ENCODE measurements at places on chromosomes 2 and 18.

GRCh38 chr18:75008186-75008585, 200.8 kb downstream of the PTGR3 start:
- DNase-seq, result no peak

DNA sequence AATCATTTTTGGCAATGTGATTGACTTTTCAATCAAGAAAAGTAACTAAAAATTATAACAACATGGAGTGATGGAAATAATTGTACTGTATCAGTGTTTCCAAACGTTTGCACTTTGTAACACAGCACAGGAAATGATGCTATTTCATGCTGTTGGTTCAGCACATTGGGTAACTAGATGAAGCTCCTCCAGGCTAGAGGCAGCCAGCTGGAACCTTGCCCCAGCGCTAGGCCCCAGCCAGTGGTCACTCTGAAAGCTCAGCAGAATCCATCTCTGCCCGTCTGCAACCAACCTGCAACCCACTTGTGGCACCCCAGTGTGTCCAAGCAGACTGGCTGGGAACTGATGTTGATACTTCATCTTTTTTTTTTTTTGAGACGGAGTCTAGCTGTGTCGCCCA, 15.3 kb downstream of the UNC50 start:
- no peak for DNase-seq

GRCh38 chr18:73153271-73153670, 285.5 kb upstream of the NETO1 start:
- DNase-seq, result no peak

- no peak for DNase-seq
Observed at GRCh38 chr2:173803449-173803848, 161.7 kb downstream of the SP3 start.

DNA sequence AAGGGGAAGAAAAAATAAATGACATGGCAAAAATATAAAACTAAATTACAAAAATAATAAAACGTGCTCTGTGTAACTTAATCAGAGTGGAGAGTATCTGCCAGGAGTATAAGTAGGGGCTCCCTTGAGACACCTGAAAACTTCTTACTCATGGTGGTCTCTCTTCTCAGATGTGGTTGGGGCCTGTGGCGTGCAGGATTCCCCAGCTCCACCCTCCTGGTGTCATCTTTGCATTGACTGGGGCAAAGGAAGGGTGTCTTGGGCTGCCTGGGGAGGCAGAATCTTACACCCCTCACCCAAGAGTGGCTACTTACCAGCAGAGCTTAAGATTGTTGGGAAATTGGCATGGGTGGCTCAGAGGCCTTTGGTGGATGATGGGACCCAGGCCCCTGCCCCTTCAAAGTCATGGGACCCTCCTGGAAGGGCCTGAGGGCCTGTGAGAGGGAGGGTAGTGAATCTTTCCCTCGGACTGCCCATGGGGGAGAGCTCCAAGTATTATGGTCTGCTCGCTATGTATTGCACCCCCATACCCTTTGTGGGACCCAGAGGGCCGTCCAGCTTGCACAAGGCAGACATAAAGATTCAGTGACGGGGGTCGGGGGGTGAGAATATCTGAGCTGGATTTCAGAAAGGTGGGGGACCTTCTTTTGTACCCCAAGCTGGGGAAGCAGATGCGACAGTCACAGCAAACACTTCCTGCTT, 6.9 kb upstream of the TRAF3IP1 start:
- DNase-seq, result no peak

- no peak for DNase-seq
Observed at GRCh38 chr2:181438261-181438660, 18.9 kb upstream of the ITGA4 start.

DNA sequence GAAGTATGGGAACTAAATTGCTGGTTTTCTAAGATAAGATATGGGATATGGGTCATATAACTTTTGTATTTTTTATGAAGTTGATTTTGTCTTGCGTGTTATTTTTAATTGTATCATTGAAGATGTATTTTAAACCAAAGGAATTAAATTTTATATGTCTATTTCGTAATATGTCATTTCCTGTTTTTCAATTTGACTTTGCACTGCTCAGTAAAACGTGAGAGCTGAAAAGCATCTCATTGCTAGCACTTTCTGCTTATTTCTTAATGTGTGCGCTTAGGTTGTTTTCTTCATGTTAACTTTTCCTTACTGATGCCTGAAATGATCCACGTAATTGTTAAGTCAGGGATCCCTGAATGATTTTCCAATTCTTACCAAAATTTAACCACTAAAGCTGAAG, 41.2 kb upstream of the KLF11 start:
- DNase-seq, result no peak

- DNase-seq, result peak; percentile 29
Observed at GRCh38 chr2:99662761-99663341, 173.0 kb upstream of the REV1 start.

GRCh38 chr2:147173189-147173581, 671.6 kb upstream of the ACVR2A start:
- no peak for DNase-seq

- no peak for DNase-seq
Observed at GRCh38 chr2:199556527-199557285, 99.0 kb upstream of the SATB2 start.

DNA sequence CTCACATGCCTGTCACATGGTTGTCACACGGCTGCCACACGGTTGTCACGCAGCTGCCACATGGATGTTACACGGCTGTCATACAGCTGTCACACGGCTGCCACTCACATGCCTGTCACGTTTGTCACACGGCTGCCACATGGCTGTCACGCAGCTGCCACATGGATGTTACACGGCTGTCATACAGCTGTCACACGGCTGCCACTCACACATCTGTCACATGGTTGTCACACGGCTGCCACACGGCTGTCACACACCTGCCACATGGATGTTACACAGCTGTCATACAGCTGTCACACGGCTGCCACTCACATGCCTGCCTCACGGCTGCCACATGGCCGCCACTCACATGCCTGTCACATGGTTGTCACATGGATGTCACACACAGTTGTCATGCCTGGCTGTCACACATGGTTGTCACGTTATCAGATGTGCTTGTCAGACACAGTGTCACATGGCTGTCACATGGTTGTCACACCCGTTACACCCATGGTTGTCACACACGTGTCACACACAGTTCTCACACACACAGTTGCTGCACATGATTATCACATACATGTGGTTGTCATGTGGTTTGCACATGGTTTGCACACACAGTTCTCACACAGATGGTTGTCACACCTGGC, 19.4 kb downstream of the KCNG2 start:
- DNase-seq, result no peak

GRCh38 chr2:234429265-234429664, 67.6 kb downstream of the ARL4C start:
- DNase-seq, result no peak

DNA sequence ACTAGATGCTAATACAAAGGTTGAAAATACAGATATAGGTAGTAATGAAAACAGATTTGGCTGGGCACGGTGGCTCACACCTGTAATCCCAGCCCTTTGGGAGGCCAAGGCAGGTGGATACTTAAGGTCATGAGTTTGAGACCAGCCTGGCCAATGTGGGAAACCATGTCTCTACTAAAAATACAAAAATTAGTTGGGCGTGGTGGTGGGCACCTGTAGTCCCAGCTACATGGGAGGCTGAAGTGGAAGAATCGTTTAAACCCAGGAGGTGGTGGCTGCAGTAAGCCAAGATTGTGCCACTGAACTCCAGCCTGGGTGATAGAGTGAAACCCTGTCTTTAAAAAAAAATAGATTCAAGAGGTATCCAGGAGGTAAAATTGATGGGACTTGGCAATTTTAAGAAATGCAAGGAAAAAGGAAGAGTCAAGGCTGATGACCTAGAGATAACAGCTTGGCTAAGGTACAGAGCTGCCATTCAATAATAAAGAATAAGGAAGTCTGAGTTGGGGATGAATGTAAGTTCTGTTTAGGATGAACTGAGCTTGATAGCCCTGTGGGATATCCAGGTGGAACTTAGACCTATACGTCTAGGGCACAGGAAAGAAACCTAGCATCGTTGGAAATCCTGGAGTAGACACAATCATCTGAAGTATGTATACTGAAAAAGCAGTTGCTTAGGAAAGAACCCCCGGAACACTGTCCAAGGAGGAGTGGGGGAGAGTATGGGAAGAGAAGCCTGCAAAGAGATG, 9.1 kb downstream of the MAT2A start:
- DNase-seq, result no peak

DNA sequence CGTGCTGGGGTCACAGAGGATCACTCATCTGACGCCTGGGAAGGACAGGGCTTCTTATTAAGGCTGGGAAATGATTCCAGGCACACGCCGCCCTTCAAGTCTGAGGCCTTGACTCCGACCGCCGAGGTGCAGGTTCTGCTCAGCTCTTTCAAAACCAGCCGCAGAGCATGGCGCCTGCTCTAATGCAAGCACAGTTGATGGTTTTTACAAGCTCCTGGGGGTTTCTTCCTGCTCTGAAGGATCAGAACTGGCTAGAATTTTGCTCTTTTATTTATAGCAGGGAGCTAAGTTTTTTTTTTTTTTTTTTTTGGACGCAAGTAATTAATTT, 32.0 kb downstream of the CDCA7 start:
- no peak for DNase-seq

DNA sequence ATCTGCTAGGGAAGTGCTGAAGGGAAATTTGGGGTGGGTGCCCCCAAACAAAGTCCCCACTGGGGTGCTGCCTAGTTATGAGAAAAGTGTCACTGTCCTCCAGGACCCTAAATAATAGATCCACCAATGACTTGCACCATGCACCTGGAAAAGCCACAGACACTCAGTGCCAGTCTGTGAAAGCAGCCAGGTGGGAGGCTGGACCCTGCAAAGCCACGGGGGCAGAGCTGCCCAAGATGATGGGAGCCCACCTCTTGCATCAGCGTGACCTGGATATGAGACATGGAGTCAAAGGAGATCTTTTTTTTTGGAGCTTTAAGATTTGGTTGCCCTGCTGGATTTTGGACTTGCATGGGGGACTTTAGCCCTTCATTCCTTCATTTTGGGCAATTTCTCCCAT, 431.6 kb downstream of the ERBB4 start:
- DNase-seq, result no peak

- no peak for DNase-seq
Observed at GRCh38 chr18:57205641-57206040, 58.8 kb downstream of the BOD1L2 start.

DNA sequence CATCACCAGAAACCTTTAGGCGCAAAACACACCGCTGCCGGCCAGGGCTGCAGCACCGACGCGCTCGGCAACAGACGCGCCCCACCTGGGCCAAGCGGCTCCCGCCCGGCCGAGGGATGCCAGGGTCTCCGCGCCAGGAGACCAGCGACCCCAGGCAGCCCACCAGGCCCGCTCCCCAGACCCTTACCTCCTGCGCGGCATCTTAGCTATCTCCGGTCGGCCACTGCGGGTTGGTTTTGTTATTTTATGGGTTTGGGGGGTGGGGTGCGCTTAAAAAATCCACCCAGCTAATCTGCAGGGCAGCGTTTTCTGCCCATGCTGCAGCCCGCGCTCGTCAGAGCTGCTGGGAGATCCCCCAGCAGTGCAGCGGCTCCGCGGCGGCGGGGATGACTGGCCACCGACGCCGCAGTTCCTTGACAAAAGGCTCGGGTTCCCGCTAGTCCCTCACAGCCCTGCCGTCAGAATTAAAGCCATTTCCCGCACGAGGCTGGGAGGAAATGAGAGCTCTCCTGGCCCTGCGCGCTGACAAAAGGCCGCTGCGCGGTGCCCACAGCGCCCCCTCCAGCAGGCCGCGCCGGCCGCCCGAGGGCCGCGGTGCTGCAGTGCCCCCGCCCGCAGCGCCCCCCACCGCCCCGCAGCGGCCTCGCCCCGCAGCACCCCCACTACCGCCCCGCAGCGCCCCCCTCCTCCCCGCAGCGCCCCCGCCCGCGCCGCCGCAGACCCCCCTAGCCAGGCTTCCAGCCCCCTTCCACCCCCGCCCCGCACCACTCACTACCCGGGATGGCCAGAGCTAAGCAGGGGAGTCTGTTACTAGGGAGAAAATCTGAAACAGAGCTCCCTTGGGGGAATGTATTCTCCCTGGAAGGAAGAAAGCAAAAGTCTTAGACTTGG, at the start of gene ADD2:
Gene ADD2 (minus strand): TSS at position 502 of the 891 bp plus-strand sequence. CDS start 61,792 bp downstream, outside the sequence.
- DNase-seq, result peak; percentile 75

DNA sequence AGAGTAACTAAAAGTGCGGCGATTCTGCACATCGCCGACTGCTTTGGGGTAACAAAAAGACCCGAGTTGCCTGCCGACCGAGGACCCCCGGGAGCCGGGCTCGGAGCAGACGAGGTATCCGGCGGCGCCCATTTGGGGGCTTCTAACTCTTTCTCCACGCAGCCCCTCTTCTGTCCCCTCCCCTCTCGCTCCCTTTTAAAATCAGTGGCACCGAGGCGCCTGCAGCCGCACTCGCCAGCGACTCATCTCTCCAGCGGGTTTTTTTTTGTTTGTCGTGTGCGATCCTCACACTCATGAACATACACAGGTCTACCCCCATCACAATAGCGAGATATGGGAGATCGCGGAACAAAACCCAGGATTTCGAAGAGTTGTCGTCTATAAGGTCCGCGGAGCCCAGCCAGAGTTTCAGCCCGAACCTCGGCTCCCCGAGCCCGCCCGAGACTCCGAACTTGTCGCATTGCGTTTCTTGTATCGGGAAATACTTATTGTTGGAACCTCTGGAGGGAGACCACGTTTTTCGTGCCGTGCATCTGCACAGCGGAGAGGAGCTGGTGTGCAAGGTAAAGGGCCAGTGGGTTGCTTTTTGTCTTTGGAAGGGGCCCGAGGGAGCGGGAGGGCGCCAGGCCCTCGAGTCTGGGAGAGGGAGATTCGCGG, 1.4 kb downstream of the TRIB2 start:
- peak; percentile 38 for DNase-seq

DNA sequence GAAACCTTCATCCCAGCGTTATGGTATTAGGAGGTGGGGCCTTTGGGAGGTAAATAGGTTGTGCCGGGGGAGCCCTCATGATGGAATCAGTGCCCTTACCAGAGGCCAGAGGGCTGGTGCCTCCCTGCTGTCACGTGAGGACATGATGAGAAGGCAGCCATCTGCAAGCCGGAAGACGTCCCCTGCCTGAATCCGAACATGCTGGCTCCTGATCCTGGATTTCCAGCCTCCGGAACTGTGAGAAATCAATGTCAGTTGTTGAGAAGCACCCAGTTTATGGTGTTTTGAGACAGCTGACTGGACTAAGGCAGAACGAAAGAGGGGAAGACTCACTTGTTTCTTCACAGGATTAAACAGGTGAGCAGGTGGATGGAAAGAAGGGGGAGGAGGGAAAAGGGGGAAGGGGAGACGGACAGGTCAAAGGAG, 13.0 kb upstream of the KLF11 start:
- no peak for DNase-seq

- DNase-seq, result no peak
Observed at GRCh38 chr2:96811917-96812316, 4.2 kb upstream of the CNNM3 start.

DNA sequence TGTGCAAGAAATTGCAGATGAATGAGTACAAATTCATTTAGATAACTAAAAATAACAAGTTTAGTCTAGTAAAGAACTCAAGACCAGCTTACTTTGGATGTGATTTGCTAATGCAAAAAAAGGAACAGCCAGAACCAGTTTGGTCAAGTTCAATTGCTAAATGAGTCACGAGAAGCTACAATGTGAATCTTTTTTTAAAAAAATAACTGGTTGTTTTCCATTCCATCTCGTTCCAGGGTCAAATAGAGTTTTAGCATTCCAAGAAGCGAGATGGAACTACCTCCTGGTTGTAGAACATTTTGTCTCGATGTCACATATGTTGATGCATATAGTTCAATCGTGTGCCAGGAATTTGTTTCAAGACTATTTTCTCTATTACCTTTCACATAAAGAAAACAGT, 65.0 kb upstream of the IKZF2 start:
- no peak for DNase-seq

GRCh38 chr2:220962556-220962955, 609.5 kb downstream of the EPHA4 start:
- DNase-seq, result no peak

GRCh38 chr2:133193544-133194361, 374.5 kb downstream of the NCKAP5 start:
- DNase-seq, result no peak

Measured in nephron progenitor cell (in vitro differentiated cells).